CD4-positive, alpha-beta T cell treated with Interleukin-10 for 1 hour (primary cell): ENCODE measurements at places on chromosomes 6 and 20.

DNA sequence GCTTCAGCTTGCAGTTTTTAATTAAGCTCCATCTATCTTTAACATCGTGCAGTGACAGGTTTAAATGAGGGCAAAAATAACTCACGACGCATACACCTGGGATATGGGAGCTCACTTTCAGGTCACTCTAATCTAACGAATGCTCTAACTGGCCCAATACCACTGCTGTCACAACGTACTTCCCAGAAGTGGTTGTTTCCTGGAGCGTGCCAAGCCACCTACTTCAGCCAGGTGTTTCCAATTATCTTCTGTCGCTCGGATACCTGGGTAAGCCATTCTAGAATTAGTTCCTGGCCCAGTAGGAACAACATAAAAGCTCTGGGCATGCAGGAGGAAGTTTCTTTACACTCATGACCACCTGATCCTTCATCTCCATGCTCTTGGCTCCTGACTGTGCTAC lies 147.4 kb downstream of the FOXC1 start:
- DNase-seq: no peak

- DNase-seq: no peak
Measured at GRCh38 chr6:74942130-74942529, 263.7 kb downstream of the COL12A1 start.

- DNase-seq: no peak
Measured at GRCh38 chr6:25318589-25318988, 39.4 kb downstream of the CARMIL1 start.

GRCh38 chr6:13688692-13689196 lies 22.9 kb downstream of the RANBP9 start:
- no peak for DNase-seq

DNA sequence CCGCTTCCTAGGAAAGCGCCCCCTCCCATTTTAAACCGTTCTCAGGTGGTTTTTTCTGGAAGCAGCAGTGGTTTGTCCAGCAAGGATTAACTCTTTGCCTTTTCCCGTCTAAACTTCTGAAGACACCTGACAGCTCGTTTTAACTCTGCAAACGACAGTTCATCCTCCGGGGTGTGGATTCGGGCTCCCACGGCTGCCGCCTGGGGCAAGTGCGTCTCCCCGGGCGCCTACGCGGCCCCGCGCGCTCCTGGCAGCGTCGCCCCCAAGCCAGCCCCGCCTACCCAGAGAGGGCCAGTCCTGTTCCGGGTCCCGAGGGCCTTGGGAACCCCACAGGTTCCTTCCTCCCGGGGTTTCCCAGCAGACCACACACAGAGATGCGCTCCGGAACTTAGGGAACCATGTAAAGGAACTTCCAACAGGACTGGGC lies 54.4 kb downstream of the PRR18 start:
- no peak for DNase-seq

GRCh38 chr6:105898286-105898685 lies 187.8 kb upstream of the PRDM1 start:
- no peak for DNase-seq

DNA sequence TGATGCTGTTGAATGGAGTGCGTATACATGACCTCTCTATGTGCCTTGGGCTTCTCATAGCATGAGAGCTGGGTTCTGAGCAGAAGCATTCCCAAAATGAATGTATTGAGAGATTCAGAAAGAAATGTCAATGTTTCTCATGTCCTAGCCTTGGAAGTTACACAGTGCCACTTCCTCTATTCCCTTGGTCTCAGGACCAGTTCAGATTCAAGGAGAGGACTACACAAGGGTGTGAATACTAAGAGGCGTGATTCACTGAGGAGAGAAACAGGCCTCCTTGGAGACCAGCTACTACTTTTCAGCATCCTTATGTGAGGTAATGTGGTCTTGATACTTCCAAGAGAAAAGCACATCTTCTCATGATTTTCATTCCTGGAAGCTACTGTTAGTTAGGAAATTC lies 10.4 kb downstream of the PPARD start:
- DNase-seq: no peak

DNA sequence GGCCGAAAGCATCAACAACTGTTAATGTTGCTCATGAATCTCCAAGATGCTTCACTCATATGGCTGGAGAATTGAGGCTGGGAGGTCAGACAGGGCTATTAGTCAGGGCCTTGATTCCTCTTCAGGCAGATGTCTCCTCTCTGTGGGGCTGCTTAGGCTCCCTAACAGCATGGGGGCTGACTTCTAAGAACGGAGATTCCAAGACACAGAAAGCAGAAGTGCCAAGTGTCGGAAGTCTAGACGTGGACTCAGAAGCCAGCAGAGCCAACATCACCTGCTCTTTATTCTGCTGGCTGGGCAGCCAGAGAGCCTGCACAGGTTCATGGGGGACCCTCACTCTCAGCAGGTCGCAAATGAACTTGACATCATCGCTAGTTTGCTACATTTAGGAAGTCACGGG lies 279.8 kb downstream of the CDH26 start:
- no peak for DNase-seq

GRCh38 chr20:41052742-41053419 lies 24.3 kb downstream of the TOP1 start:
- no peak for DNase-seq

GRCh38 chr6:29447670-29448069 lies 8.6 kb downstream of the OR10C1 start:
- DNase-seq: no peak

DNA sequence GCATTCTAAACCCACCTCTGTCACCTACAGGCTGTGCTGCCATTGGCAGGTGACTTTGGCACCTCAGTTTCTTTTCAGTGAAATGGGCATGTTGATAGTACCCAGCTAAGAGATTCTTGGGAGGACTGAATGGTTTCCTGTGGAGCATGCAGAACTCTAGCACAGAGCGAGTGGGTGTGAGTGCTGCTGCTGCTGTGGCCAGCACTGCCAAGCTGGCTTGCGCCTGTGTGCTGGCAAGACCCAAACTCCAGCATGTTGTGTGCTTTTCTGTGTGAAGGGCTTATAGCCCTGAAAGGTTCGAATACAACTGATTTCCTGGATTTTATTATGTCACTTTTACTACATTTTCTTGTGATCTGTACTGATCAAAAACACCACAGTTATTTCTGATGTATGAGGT lies 78.1 kb upstream of the KIF25 start:
- no peak for DNase-seq

DNA sequence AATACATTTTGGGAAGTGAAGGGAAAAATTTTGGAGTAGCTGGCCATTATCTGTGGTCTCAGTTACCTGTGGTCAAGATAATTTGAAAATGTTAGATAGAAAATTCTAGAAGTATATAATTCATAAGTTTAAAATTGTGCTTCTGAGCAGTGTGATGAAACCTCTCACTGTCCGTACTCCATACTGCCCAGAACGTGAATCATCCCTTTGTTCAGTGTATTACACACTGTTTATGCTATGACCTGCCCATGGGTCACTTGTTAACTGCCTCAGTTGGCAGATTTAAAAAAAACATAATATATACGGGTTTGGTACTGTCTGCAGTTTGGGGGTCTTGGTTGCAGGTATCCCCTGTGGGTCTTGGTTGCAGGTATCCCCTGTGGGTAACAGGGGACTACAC lies 4.1 kb upstream of the CALHM5 start:
- DNase-seq: no peak

- no peak for DNase-seq
Measured at GRCh38 chr6:104252276-104252675, 607.4 kb downstream of the HACE1 start.

DNA sequence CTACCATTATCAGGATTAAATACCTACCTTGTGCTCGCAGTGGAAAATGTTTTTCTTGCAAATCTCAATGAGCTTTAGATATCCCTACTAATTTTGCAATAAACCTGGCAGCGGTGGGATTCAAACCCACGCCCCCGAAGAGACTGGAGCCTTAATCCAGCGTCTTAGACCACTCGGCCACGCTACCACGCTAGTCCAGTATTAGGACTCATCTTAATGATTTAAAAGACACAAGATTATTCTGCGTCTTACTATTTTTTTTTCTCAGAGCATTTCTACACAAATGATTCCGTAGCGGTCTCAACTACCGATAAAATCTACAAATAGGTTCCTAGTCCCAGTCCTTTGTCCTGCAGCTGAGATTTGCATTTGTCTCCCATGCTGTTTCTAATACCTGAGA lies 35.2 kb upstream of the ZSCAN23 start:
- DNase-seq: no peak

GRCh38 chr20:38308047-38308438 lies 4.1 kb downstream of the BPI start:
- DNase-seq: no peak

- DNase-seq: no peak
Measured at GRCh38 chr6:126153661-126154060, 167.3 kb downstream of the TRMT11 start.

DNA sequence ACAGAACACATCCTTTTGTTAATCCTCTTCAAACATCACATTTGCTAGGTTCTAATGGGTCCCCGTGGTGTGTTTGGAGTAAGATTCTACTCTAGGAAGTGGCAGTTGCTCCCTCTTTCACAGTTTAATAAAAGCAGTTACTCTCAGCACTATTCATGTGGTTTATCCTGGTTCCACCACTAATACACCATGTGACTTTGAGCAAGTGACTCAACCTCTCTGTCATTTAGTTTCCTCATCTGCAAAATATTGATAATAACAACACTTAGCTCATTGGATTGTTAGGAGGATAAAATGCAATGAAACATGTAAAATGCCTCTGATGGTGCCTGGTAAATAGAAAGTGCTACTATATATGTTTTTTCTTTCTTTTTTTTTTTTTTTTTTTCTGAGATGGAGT lies 488.0 kb upstream of the NOX3 start:
- DNase-seq: no peak
